Caki2 (cell line): ENCODE measurements at places on chromosomes 5 and 9. TPM values are rescaled to one million over a fixed set of nuclear protein-coding genes. Genes with fewer than 3 reads are reported as not detected.

GRCh38 chr5:72949481-72949880 is 6.4 kb upstream of the FCHO2 start:
- no peak for DNase-seq

Gene CACFD1
- total RNA-seq: 10.7 and 13.2 TPM in 2 replicates

DNA sequence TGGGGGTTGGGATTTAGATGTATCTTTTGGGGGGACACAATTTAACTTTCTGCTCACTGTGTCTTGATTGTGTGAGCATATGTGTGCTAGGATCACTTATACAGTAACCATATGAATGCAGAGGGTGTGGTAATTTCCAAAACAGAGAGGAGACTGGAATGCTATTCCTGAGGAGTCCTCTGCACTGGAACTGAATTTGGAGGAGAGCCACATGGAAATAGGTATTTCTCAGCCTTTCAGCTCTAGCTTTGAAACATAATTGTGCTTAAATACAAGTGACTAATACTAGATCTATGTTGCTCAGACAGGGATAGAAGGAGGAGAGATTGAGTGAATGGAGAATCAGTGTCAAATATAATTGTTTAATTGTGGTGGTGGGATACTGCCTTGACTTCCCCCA is 45.5 kb downstream of the FOCAD start:
- DNase-seq: no peak

DNA sequence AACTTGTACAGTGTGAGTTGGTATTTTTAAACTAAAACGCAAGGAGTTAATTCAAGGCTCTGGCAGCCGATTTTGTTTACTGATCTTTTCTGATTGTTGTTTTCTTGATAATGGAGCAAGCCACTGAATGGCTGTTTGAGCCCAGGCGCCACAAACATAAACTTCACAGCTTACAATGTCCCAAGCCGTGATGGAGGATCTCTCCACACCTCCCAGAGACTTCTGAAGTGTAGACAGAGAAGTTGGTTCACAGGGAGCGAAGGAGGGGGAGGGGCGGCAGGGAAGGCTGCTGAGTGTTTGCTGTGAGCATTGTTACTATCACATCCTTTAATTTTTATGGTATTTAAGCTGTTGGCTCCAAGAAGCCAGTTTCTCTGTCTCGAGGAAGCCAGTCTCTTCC is 14.7 kb downstream of the ISL1 start:
- no peak for DNase-seq

Gene TMEM38B
- total RNA-seq: 18.3 and 37.3 TPM in 2 replicates

Gene ADGRV1
- 1.8 and 3.6 TPM in 2 replicates for total RNA-seq

Gene ABCA1
- 25.4 and 27.4 TPM in 2 replicates for total RNA-seq

Gene SCGB3A2
- total RNA-seq: not detected in 2 replicates
